ENCODE measurements at places on chromosomes 16 and 17. TPM values are rescaled to one million over a fixed set of nuclear protein-coding genes. Genes with fewer than 3 reads are reported as not detected.

DNA sequence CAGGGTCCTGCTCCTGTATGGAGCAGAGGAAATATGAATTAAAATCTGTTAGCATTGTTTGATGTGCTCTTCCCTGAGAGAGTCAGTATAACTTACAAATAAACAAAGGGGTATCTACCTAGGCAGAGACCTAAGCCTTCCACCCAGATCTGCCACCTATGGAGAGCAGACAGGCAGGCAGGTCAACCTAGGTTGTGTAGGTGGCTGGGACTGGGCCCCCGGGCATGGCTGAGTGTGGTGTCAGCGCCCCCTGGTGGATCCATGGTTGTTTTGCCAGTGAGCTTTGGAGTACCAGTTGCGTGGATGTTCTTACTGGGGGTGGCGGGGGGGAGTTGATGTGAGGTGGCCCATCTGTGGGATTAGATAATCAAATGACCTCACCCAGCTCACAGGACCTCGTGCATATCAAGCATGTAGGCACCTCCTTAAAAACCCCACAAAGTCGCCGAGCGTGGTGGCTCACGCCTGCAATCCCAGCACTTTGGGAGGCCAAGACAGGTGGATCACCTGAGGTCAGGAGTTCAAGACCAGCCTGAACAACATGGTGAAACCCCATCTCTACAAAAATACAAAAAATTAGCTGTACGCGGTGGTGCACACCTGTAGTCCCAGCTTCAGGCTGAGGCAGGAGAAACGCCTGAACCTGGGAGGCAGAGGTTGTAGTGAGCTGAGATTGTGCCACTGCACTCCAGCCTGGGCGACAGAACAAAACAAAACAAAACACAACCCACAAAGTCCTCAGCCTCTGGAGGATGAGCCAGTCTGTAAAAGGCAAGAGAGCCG is 17.6 kb downstream of the DUS2 start:
- peak; percentile 92 for DNase-seq

- no peak for DNase-seq
Observed at GRCh38 chr16:78376452-78376851, 277.0 kb downstream of the WWOX start.

GRCh38 chr16:77898671-77899211 is 110.4 kb downstream of the VAT1L start:
- DNase-seq: no peak

GRCh38 chr17:1997289-1997926 is 27.7 kb downstream of the RTN4RL1 start:
- no peak for DNase-seq

DNA sequence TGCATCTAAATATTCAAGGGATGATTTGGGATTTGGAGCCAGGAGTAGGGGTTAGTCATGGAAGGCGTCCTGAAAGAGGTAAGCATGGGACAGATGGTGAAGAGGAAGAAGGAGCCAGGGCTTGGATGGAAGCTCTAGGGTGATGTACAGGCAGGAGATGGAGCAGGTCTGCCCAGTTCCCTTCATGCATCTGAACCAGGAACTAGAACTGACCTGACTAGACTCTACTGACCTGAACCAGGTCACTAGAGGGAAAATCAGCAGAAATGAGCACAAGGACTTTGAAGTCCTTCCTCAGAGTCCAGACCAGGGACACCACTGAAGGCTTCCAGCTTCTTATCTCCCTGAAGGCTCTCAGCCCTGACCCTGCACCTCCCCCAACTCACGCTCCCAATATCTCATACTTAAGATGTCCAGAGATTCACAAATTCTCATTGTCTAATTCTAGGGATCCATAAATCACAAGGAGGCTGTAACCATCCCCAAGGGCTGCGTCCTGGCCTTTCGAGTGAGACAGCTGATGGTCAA is 8.3 kb downstream of the GSDMA start:
- DNase-seq: no peak

DNA sequence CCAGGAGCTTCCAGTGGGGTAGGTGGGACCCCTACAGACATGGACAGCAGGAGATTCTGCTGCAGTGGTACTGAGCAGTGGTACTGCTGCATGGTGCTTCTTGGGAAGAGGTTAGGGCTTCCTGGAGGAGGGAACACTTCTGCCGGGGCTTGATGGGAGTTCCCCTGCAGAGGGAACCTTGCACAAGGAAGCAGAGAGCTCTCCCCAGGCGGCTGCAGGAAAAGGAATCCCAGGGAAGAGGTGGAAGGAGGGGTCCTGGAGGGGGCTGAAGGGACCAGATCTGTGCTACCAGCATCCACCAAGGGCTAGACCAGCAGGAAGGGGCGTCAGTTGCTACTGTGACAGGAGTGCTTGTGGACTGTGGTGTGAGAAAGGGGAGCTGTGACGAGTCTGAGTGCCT is 10.6 kb downstream of the RIPOR1 start:
- peak; percentile 40 for DNase-seq

- peak; percentile 23 for DNase-seq
Observed at GRCh38 chr17:82214012-82214628, 1.5 kb upstream of the CCDC57 start.

- DNase-seq: peak; percentile 88
Observed at GRCh38 chr16:79970551-79971236, 370.2 kb upstream of the MAF start.

The NTN1 gene
- total RNA-seq: 265 TPM

The SLC6A2 gene
- total RNA-seq: not detected

Measured in right cardiac atrium (tissue), 5 donors.